ENCODE measurements at places on chromosomes 3 and 15.
A peak's percentile ranks its signal among the peaks of the same experiment; 100 is the strongest.

DNA sequence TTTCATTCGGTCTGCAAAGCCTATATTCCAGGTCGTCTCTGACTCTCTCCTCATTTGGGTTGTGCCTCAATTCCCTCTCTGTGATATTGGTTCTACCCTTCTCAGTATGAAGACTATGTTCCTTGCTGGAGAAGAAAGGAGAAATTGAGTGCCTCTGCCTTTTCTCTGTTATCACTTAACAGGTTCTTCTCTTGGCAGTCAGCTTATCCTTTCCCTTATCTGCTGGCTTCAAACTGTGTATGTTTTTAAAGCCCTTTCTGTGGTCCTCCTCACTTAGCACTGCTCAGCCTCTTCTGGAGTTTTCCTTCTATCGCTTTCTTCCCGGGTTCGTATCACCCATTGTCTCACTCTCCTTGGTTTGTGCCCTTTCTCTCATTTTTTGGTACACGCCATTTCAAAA is 65.3 kb upstream of the FSTL1 start:
- DNase-seq = no peak

DNA sequence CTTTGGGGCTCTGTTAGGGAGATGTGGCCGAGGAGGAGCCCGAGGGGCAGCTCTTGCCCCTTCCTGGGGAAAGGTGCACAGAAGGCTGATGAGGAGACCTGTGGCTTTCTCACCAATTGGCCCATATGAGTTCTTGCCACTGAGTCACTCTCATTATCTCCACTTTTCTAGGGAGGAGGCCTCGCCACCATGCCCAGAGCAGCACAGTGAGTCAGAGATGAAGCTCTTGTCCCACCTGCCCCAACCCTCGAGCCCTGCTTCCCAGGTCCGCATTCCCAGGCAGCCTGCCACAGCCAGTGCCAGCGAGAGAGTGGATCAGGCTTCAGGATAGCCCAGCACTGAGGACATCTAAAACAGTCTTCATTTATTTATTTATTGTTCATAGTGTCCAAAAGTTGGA is 53.5 kb downstream of the AMOTL2 start:
- DNase-seq = no peak

DNA sequence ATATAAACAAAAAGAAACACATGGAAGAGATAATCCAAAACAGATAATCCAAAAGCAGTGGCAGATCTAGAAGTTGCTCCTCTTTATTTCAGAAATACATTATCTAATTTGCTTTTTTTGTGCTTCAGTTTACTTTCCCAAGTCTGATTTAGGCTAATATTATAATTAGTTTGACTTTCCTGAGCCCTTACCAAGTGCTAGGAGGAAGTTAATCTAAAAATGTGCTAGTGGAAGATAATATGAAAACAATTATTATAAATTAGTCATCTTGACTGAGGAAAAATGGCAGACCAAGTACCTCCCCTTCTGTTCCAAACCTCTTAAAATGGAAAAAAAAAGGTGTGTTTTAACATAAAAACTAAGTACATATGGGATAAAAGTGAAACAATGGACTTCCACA is 17.5 kb downstream of the SLC9A9 start:
- DNase-seq = no peak

DNA sequence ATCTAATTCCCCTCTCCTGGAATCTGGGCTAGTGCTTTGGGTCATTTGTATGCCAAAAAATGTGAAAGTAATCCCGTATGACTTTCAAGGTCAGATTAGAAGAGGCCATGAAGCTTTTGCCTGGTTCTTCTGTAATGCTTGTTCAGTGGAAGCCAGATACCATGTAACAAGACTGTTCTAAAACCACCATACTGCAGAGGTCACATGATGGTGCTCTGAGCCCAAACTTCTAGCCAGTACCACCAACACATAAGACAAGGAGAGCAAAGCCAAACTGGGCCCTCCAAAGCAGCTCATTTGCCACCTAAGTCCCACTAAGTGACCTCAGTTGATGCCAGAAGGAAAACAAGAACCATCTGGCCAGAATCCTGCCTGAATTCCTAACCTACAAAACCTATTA is 64.3 kb upstream of the MELTF start:
- no peak for DNase-seq

- DNase-seq = no peak
Measured at GRCh38 chr3:4853749-4854140, 125.5 kb upstream of the BHLHE40 start.

DNA sequence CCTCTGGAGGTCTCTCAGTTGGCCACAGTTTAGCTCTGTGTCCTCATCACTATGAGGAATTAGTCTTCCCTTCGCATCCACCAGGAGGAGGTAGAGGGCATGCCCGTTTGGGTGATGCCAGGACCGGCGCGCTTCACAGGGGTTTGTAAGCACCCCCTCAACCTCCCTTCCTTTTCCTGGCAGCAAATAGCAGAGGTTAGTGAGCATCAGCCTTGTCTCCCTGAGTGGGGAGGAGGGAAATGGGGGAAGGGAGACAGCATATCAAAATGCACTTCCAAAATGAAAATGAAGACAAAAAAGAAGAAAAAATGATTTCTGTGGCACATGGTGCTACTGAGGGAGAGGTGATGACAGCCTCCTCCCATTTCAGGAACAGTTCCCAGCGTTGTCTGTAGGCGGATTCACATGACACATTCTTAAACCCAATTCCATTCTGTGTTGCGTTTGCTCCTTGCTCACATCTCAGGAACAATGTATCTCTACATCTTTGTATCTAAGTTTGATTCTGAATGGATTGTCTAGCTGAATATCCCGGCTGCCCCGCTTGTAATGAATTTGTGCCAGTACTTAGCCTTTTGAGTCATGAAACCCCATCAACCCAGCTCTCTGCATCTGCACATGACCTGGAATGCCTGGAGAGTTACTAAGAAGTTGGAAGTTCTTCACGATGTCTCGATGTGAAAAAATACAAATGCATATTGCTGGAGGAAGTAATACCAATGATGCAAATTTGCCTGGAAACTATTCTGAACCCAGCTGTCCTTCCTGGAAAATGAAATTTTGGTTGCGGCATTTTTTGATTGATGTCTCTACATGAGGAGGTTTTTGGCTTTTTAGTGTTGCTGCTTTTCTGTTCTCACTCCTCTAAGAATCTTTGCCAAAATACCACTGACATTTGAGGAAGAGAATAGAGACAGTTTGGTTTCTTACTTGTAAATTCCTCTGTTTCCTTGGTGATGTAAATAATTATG is 45.2 kb downstream of the TYRO3 start:
- DNase-seq = peak; percentile 62

- no peak for DNase-seq
Measured at GRCh38 chr3:4997946-4998345, 18.7 kb downstream of the BHLHE40 start.

DNA sequence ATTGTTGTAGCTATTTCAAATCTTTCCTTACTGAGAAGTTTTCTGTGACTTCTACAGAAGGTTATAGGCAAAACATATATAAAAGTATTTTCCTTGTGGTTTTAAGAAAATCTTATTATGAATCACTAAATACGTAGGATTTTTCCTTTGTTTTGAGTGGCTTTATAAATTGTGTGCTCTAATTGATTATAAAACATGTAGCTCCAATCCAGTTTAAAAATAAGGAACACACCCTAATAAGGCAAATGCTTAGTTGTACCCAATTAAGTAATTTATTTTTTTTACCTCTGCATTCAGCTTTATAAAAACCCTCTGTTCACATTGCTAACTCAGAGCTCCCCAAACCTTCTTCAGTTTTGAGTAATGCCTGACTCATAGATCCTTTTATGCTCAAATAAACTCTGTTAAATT is 408.0 kb downstream of the NAALADL2 start:
- DNase-seq = no peak

DNA sequence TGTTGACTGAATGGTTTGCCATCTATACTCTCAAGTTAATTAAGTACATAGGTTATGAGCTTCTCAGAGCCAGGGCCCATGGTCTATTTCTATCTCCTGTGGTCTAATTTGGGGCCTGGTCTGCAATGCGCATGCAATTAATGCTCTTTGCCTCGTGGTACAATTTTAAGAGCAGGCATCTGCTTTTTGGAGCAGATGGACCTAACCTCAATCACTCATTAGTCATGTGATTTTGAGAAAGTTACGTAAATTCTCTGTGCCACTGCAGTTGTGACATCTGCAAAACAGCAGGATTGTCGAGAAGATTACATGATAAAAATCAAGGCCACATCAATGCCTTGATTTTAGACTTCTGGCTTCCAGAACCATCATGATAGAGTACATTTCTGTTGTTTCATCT is 543.7 kb upstream of the ADAMTS9 start:
- no peak for DNase-seq

GRCh38 chr3:188315553-188315952 is 161.6 kb downstream of the LPP start:
- DNase-seq = no peak

DNA sequence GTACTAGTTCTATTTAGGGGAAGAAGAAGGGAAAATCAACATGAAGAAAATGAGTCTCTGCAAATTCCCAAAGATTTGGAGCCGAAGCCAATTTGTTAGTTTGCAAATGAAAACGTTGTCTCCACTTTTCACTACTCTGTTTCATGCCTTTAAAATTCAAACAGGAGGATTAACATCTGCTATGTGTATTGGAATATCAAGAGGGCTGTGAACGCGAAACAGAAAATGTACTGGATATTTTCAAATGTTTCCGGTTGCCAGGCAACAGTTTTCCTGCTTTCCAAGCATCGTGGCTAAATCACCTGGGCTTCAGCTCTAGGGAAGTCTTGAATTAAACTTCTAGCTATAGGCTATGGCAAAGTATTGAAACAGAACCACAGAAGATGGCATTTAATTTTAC is 172.8 kb downstream of the KCNMB2 start:
- no peak for DNase-seq

DNA sequence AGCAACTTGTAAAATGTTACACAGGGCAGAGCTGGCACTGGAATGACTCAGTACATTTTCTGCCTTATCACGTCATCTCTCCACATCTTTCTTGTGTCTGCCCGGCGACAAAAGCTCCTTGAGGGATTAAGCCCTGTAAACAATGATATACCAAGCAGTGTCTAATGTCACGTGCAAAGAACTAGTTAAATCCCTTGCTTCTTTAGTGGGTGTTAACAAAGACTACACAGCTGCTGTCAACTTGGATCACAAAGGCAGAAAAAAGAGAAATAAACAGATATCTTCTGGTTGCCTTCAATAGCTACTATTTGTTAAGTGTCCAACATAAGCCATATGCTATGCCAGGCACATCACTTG is 48.1 kb upstream of the FRMD4B start:
- DNase-seq = no peak

DNA sequence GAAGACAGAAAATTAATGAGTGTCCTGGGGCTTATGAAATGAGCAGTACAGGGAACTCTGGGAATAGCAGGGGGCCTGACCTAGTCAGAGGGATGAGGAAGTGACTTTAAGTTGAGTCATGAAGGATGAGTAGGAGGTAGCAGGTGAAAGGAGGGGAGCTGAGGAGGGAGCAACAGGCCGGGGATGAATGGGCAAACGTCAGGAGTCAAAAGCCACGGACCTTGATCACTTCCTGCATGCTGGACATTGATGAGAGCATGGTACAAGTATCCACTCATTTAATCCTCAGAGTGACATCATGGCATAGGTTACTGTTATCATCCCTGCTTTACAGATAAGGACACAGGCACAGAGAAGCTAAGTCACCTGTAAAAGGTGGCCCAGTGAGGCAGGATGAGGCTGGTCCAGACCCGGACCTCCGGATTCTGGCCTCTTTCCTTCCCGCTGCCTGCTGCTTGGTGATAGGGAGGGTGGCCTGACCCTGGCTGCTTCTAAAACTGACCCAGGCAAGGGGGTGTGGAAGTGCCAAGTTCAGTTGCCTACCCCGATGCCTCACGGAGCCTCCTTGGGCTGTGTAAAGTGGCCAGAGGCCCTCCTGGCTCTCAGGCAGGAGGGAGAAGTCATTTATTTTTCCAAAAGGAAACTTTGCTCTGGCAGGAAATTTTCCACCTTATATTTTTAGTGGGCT is 7.6 kb downstream of the CORO2B start:
- no peak for DNase-seq

GRCh38 chr3:13160619-13161018 is 87.4 kb upstream of the IQSEC1 start:
- DNase-seq = no peak

- DNase-seq = no peak
Measured at GRCh38 chr3:139811331-139811730, 123.7 kb upstream of the CLSTN2 start.

DNA sequence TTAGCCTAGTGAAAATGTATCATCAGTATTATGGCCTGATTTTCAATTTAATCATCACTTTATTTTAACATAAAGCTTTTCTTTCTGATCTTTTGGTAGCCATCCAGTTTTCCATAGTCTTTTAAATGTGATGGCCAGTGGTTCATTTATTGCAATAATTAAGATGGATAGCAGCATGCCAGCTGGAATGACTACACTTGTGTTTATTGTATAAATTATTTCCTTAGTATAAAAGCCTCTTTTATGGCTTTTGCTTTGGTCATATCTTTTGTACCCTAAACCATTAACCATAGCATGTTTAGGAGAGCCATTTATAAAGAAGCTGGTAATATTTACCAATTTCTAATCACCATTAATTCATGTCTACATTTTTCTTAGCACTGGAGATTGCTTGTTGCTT is 31.7 kb downstream of the ALCAM start:
- DNase-seq = no peak

- no peak for DNase-seq
Measured at GRCh38 chr15:69518806-69519205, 66.2 kb downstream of the RPLP1 start.

GRCh38 chr3:98846101-98846500 is 55.4 kb downstream of the DCBLD2 start:
- no peak for DNase-seq

DNA sequence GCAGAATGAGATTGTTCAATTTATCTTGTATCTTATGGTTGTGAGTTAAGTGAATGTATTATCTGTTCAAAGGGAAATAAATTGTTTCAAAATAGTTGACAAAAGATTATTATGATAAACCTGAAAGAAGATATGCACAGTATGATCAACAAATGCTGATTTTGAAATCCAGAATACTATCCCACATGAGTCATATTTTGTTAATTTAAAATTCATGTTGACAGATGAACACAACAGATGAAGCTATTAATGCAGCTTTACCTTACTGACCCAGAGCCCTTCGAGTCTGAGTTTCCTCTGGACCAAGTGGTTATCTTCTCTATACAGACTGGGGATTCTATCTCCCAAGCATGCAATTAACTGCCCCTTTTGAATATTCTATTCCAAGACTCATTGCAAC is 482.8 kb downstream of the FGF12 start:
- no peak for DNase-seq

All from CD4-positive, alpha-beta T cell treated with Interleukin-17A for 1 hour (primary cell).